ENCODE measurements at places on chromosomes 4 and X.

DNA sequence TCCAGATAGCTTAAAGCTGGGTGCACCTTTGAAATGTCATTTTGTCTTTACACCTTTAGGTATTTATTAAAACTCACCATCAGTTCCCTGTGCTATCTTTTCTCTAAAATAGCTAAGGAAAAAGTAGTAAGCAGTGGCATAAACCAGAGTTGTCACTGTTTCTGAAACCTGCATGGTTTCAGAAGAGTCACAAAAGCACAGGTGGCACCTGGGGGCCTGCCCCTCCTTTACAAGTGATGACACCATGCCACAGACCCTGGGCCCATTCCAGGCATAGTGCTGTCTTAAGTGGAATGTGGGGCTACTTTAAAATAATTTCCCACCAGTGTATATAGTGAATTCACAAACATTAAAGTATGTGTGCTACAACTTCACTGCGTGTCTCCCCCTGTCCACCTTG lies 47.8 kb downstream of the DCUN1D4 start:
- no peak for DNase-seq

DNA sequence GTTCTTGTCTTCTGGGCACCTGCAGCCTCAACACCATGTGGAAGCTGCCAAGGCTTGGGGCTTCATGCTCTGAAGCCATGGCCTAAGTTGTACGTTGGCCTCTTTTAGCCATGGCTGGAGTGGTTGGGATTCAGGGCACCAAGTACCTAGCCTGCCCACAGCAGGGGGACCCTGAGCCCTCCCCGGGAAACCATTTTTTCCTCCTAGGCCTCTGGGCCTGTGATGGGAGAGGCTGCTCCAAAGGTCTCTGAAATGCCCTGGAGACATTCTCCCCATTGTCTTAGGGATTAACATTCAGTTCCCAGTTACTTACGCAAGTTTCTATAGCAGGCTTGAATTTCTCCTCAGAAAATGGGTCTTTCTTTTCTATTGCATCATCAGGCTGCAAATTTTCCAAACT lies 269.3 kb downstream of the NAP1L3 start:
- DNase-seq: no peak

DNA sequence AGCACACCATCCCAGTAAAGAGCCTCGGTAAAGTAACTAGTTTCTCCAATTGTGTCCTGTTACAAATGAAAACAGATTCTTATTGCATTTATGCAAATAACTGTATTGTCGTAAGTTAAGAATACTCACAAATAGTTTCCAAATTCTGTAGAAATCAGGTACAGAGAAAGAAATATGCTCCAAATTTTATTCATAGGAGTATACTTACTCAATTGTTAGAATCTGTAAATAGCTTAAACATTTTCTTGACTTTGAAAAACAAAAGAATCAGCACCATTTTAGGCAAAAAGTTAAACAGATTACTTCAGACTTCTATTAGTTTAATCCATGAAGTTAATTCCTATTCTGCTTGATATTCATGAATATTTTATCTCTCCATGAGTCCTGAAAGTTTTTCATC lies 10.7 kb downstream of the CNGA1 start:
- no peak for DNase-seq

DNA sequence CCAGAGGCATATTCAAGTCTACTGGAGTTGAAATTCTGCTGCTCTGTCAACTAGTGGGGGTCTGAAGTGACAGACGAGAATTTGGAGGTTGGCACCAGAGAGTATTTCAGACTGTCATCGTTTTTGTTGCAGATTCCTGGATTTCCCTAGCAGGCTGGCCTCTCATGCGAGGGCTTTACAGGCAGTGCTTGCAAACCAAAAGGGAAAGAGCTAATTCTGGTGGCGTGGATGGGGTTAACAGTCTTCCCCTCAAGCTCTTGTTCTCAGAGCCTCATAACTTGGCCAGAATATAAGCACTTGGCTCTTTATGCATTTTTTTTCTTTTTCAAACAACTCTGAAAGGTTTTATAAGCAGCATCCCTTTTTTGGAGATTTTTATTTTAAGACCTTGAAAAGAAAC lies at the start of gene SPARCL1:
Gene SPARCL1 (minus strand): TSS at position 190 of the 400 bp plus-strand sequence. CDS start 29,802 bp downstream, outside the sequence.
- DNase-seq: no peak

DNA sequence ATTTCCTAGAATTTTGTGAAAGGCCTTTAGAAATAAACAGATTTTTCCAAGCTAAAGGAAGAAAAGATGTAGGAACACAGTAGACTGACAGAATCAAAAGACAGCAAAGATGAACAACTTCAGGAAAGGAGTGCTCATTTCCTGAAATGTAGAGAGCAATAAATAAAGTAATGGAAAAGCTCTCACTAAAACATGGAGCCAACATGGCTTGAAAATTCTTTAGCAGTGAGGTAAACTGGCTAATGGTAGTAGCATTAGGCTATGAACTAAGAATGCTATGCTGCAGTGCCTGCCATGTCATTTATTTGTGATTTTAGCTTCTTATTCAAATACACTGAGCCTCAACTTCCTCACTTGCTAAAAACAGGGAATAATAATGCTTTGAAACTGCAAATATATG lies 108.7 kb downstream of the IQCM start:
- no peak for DNase-seq

DNA sequence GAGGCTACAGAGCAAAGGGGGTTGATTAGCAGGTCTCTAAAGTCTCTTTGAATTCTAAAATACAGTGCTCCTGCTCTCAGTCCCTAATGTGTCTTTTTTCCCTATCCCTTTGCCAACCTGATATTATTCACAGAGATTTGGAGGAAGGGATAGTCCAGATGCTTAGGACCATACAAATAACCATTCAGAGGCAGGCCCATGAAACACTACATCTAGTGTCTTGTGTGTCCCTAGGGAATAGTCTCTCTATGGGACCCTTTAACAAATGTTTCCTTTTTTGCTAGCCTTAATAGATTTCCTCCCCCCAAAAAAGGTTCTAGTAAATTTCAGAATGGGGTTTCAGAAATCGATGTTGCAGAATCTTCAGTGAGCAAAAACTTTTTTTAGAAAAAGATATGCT lies 1.7 kb downstream of the NR0B1 start:
- DNase-seq: no peak

DNA sequence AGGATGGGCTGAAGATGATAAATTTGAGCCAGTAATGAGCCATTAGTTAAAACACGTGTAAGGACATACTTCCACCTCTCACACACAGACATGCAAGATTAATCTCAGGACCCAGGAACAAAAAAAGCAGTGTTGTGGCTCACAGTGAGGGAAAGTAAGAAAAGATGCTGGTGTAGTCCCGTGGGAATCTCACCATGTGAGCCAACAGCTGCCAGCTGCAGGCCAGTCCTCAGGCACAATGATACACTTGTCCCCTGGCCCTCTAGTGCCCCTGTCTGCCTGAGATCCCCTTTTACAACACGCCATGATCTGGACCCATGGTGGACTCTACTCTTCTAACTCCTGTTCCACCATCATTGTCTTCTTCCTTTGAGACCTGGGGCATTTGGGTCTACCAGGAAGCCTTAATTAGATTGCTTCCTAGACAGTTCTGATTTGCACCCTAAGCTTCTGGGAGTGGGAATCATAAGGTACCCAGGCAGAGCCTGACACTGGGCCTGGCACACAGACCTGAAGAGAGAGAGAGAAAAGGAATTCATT lies 194.7 kb downstream of the STIM2 start:
- DNase-seq: no peak

All from keratinocyte (primary cell).